ENCODE measurements at places on chromosomes 2 and 18.

DNA sequence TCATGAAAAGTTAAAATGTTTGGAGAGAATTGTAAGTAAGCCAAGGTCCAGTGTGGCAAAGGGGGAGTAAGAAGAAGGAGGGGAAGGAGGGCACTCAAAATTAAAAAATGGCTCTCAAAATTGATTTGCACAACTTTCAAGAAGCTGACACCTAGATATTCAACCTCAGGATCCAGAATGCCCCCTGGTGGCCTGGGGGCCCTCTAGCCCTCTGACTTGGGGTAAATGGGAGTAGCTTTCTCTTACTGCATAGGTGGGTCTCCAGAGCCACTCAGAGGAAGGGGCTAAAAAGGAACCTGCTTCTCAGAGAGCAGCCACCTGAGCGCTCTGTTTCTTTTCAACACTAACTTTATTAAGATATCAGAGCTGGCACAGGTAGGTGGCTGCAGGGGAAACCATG, 968.5 kb downstream of the BCL11A start:
- peak; percentile 6 for DNase-seq

DNA sequence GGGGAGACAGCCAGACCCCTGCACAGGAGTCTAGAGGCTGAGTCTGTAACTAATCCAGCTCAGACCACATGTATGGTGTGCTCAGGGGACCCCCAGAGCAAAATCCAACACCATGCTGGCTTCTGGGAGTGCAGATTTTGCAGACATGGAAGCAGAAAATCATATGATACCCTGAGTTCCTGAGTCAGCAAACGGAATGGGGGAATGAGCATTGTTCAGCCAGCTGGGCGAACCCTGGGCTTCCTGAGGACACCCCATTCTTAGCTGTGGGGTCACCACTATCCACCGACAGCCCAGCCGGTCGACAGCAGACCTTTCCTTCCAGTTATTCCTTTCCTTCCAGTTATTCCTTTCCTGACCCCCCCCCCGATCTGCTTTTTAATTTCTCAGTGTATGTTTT, 322.9 kb downstream of the GBX2 start:
- DNase-seq = no peak

- no peak for DNase-seq
Measured at GRCh38 chr2:127573298-127573697, 37.8 kb downstream of the MYO7B start.

DNA sequence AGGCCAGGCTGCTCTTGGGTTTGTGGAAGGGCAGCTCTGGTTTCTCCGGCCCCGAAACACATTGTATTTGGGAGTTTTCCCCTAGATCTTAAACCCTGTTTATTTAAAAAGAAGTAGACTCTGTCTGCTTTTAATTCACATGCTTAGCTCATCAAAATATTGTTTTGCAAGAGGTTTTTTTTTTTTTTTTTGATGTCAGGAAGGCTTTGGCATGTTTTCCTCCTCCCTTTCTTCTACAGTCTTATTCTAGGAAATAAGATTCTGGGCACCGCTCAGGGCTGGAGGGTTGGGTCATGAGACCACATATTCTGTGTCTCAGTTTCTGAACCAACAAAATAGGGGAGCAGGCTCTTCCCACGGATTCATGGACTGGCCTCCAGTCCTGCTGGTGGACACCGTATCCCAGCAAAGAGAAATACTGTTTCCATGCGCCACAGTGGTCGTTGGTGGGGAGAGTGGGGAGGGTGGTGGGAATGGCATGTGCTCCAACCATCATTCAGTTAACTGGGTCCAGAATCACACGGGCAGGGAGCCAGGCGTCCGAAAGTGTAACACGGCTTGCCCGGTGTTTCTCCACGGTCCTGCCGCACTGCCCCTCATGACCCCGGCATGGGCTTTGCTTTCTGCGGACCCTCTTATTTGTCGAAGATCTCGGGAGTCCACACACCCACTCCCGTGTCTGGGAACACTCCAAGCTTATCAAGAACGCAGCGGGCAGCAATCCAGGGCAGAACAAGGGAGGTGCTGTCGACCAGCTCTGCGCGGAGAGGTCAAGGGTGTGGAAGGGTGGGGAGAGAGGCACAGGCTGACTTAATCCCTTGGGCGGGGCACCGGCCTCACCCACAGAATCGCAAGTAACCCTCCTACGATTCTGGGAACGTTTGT, 176.7 kb downstream of the GLI2 start:
- DNase-seq = no peak

GRCh38 chr2:119491776-119492525, 32.3 kb downstream of the SCTR start:
- DNase-seq = peak; percentile 91

GRCh38 chr2:7930800-7931635, 750.8 kb upstream of the ID2 start:
- no peak for DNase-seq

DNA sequence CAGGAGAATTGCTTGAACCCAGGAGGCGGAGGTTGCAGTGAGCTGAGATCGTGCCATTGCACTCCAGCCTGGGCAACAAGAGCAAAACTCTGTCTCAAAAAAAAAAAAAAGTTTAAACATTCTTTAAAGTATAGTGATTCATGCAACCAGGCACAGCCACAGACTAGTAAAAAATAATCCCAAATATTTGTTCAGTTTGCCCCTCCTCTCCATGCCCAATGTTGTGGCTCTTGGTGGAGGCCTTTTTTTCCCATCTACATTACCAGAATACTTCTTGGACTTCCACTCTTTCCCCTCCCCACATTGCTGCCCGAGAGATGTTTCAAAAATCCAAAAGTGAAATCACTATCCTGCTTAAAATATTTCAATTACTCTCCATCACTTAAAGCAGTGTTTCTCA, 5.1 kb upstream of the MALT1 start:
- no peak for DNase-seq

DNA sequence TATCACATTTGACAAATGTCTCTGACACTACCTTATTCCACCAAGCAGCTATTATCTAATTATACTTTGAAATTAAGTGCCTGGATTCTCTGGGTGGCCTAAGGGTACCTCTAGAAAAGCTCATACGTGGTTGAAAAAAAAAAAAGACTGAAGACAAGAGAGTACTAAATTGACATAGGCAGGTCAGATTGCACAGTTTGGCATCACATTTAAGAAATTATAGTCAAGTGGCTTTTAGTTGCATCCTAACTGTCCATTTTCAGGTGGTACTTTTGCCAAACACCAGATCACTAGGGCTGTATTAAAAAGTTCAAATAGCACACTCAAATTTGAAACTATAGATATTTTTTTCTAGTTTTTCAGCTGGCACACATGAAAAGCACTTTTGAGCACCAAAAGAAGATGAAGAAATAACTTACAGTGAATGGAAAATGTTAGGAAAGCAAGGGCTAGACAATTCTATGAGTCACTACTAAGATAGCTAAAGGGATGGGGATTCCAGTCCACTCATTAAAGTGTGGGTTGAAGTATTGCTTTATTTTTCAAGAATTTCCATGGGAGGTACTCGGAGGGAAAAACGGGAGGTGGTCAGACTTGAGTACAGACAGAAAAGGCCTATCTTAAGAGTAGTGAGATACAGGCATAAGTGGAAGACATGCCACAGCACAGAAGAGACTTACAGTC, 106.5 kb upstream of the COL5A2 start:
- no peak for DNase-seq

GRCh38 chr2:86038291-86039081, 67.2 kb downstream of the POLR1A start:
- no peak for DNase-seq

DNA sequence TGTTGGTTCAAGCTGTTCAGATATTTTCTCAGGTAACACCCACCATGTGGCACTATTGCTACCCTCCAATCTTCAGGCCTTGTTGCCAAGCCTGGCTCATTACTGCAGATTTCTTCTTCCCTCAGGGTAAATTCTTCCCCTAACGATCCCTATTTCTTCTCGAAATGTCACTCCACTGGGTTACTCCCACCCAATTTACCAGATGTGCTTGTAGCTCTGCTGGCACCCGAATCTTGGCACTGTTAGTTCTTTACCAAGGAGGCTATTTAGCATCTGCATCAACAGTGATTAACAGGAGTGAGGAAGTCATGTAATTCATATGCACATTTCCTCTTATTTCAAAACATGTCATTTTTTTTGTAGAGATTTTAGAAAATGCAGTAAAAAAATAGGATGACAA, 217.1 kb upstream of the CYRIA start:
- DNase-seq = no peak

GRCh38 chr2:98093611-98094010, 6.6 kb downstream of the VWA3B start:
- DNase-seq = no peak

DNA sequence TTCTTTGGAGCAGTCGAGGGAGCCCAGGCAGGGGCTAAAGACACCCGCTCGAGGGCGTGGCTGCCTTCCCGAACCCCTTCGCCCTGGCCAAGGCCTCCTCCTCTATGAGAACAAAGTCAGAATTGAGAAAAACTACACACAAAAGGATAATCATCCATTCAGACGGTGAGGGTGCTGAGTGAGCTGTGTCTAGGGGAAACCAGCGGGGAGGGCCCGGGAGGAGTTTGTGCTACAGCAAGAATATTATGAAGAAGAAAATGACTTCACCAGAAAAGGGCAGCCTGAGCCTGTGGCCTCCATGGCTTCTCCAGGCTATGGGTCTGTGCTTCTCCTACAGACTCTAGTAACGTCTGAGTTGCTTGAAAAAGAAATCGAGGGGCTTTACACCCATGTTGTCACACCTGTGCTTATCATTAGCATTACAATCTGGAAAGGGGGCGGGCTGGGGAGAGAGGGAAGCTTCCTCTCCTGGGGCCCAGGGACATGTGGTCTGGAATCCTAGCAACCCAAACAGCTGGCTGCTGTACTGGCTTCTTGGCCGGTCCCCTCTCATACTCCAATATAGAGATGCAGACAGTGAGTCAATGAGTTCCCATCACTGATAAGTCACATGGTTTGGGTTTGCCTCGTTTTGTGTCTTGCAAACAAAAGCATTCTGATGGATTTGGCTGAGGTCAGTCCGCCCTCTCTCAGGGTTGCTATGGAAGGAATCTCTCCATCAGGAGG, 52.0 kb upstream of the ARL4C start:
- no peak for DNase-seq

GRCh38 chr2:1721706-1722646, 22.3 kb downstream of the PXDN start:
- DNase-seq = no peak

- DNase-seq = no peak
Measured at GRCh38 chr2:5937321-5937720, 245.1 kb downstream of the SOX11 start.

DNA sequence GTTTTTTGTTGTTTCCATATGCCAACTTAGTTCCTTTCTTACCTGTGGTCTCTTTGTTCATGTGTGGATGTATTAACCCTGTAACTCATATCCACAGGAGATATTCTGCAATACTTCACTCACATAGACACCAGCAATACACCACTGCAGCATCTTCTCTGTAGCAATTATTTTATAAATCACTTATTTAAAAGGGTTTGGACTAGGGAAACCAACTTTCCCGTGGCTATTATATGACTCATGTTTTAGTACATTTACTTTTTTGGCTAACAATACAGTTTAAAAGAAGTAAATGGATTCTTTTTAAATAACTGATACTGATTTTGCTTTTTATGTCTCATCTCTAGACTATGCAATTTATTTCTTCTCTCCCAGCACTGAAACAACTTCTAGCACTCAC, 488.9 kb downstream of the MBD2 start:
- no peak for DNase-seq

DNA sequence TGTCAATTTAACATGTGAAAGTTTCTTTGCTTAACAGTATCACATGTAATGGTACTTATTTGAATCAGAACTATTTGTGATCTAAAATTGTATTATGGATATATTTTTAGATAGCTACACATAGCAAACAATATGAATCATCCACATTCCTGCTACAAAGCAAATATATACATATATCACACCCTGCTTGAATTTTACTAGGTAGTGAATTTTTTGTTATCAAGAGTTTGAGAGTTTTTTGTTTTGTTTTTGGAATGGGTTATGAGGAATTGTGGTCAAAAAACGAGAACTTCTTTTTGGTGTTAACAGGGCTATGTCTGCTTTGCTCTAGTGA, 635.7 kb downstream of the NRXN1 start:
- no peak for DNase-seq

All from HepG2 (cell line).